AG08395 (cell line): ENCODE measurements at places on chromosomes 12 and 14.
A peak's percentile ranks its signal among the peaks of the same experiment; 100 is the strongest.

DNA sequence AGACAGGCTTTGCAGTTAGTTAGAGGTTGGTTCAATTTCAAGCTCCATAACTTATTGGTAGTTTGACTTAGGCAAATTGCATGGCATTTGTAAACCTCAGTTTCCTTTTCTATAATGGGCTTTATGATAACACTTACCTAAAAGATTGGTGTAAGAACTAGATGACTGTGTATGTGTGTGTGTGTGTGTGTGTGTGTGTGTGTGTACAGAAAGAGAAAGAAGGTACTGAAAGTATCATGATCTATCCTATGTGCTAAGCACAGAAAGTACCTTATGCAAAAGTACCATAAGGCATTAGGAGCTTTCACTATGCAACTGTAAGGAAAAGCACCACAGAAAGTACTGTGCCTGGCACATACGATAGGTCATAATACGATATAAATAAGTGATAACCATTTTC, 304.3 kb upstream of the KITLG start:
- DNase-seq: no peak

DNA sequence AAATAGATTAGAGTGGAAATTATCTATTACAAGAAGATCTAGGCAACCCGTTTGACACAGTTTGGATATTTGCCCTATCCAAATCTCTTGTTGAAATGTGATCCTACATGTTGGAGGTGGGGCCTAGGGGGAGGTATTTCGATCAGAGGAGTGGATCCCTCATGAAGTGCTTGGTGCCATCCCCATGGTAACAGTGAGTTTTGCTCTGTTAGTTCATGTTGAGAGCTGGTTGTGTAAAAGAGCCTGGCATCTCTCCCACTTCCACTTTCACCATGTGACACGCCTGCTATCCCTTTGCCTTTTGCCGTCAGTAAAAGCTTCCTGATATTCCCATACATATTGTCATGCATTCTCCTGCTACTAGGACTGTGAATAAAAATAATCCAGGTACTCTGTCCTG, 66.4 kb upstream of the FLRT2 start:
- no peak for DNase-seq

DNA sequence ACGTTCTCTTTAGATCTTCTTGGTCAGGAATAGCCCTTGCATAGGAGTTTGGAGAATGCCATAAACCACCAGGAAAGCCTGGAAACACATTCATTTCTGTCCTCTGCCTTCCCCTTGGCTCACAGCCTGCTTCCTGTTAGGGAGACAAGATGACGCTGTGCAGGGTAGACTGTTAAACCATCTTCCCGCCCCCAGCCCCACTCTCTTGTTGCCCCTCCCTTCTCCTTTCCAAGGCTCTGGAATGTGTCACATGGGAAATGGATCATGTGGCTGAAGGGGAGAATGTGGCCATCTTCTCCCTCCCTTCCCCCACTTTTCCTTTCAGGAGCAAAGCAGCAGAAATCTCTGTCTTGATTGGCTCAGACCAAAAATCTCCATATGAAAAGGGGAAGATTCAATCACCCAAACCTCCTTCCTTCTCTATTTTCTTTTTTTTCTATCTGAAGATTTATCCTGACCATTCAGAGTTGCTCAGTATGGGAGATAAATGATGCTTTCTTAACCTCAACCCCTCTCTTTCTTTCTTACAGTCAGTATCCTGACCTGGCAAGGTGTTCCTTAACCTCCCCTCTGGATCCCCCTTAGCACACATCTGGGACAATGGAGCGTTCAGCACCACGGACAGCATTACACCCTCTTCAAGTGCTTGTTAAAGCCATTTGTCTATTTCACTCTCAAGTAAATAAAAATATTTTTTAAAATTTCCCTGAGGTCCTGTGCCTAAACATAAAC, 11.4 kb downstream of the GPR19 start:
- DNase-seq: peak; percentile 26

- DNase-seq: peak; percentile 50
Measured at GRCh38 chr14:64755781-64756221, 51.6 kb downstream of the PLEKHG3 start.

- DNase-seq: no peak
Measured at GRCh38 chr12:47710278-47710677, 4.4 kb upstream of the RPAP3 start.

GRCh38 chr12:42962384-42962783, 372.8 kb upstream of the PRICKLE1 start:
- DNase-seq: no peak

DNA sequence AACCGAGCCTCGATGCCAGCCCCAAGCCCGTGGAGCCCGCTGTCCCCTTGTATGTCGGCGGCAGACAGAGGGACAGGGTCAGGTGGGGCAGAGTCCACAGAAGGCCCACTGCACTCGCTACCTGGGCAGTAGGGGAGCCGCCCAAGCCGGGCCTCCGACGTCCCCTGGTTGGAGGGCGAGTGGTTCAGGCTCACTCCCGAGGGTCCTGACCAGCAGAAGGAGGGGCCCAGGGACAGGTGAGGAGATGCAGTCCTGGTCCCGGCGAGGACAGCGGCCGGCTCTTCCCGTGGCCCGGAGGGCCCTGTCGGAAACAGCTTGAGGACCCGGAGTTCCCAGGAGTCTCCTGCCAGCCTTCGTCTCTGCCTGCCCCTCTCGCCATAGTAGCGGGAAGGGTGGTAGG, 216.7 kb upstream of the SFSWAP start:
- no peak for DNase-seq

- DNase-seq: no peak
Measured at GRCh38 chr12:47735649-47736048, 10.4 kb upstream of the ENDOU start.

- DNase-seq: no peak
Measured at GRCh38 chr12:95184121-95184520, 33.1 kb downstream of the FGD6 start.

DNA sequence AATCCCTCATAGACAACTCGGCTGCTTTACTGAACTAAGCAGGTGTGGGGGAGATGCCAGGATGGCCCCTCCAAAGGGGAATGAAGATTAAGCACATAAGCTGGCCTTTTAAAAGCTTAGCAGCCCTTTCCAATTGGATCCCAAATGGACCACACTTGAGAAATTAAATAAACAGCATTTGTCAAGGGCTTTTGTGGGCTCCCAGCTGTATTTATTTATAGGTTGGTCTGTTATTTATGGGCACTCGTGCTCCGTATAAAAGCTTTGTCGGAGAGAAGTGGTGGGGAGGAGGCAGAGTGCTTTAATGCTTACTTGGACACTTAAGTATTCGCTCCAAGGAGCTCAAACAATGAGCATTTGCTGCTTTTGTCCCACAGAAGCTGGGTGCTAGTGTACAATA, 580.2 kb downstream of the MED13L start:
- no peak for DNase-seq

DNA sequence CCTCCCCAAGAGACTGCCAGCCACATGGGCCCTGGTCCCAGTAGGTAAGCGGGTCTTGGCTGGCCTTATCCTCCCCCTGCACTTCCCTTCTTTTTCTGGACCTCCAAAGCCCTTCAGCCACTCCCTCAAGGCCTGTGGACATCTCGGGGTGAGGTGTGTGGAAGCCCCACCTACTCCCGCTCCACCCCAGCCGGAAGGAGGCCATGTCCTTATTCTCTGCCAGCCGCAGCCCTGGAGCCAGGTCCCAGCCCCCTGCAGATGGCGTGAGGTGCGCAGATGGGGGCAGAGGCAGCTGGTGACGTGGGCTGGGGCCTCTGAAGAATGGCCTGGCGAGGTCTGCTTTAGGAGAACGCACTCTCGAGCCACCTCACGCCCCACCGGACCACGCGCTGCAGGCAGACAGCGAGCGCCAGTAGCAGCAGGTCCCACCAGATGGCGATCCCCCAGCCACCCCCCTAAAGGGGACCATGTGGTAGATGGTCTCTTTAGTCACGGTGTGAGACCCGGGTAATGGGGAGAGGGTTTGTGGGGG, 167.1 kb downstream of the TSPAN9 start:
- DNase-seq: no peak

- no peak for DNase-seq
Measured at GRCh38 chr12:108600702-108601007, 2.8 kb upstream of the TMEM119 start.

GRCh38 chr14:92898566-92899131, 24.3 kb upstream of the CHGA start:
- DNase-seq: no peak

- no peak for DNase-seq
Measured at GRCh38 chr12:132432721-132433577, 57.0 kb upstream of the FBRSL1 start.

GRCh38 chr12:102026728-102027127, 35.1 kb downstream of the WASHC3 start:
- DNase-seq: no peak

- no peak for DNase-seq
Measured at GRCh38 chr12:68798882-68799234, 9.1 kb upstream of the MDM2 start.

DNA sequence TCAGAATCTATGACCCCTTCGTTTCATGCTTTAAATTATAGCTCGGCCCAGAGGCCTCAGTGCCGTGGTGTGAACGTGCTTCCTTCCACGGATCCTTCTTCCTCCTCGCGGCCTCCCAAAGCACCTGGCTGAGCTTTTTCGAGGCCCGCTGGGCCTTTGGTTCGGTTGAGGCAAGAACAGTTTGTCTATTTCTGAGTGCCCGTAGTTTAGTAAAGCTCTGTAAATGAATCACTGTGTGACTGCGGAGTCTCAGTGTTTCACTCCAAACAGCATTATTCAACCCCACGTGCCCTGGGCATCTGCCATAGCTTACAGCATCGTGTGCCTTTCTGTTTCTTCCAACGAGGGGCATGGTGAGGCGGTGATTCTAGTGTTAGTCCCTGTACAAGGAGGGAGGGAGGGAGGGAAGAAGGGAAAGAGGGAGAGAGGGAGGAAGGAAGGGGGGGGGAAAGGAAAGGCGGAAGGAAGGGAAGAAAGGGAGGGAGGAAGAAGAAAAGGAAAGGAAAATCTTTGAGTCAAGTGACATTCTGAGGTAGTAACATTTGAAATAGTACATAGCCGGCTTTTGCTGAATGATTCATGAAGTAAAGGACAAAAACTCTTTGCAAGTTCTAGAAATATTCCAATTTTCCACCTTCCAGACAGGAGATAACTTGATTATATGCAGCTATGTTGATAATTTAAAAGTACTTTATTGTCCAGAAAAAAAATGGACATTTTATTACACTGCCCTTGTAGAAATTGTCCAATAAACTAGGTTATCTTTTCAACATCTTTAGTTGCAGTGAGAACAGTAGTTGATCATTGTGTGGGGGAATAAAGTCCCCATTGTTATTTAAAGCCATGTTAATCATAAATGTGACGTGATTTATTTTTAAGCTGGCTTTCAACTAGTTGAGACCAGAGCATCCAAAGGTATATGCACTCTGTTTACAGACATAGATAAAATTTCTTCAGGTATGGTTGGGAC, 1.2 kb upstream of the TRIM9 start:
- peak; percentile 38 for DNase-seq

GRCh38 chr14:101538878-101539277, 22.4 kb upstream of the DIO3 start:
- no peak for DNase-seq

DNA sequence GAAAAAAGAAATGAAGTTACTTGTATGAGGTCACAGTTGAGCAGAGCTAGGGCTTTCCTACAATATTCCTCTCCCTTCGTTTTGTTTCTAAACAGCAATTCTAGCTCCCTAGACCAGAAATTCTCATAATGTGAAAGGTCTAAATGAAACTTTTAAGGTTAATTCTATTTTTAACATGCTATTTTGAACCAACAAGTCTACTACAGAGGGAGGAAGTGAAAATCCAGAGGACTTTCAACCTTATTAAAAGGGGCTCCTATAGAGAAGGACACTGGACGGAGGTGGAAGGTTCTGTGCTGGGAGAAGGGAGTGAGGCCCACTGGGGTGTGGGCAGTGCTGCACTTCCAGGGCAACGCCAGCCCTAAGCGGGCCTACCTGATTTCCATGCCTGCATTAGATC, 13.4 kb downstream of the GSG1 start:
- DNase-seq: no peak

DNA sequence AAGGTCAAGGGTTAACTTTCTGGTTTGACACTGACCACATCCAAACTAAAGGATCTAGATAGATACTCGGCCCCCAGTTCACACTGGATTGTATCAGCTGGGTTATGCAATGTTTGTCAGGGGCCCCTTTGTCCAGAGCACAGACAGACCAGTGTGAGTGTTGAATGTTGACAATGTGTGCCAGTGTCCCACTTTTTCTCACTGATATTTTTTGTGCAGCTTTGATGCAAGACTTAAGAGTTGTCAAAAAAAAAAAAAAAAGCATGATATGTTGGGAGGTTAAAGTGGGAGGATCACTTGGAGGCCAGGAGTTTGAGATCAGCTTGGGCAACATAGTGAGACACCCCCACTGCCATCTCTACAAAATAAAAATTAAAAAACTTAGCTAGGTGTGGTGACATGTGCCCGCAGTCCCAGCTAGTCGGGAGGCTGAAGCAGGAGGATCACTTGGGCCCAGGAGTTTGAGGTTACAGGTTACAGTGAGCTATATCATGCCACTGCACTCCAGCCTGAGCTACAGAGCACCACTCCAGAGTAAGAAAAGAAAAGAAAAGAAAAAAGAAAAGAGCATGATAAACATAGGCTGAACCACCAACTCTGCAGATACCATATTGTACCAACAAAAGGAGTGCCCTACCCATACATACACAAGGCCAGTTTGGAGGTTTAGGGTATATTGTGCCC, 97.5 kb downstream of the LGR5 start:
- no peak for DNase-seq

DNA sequence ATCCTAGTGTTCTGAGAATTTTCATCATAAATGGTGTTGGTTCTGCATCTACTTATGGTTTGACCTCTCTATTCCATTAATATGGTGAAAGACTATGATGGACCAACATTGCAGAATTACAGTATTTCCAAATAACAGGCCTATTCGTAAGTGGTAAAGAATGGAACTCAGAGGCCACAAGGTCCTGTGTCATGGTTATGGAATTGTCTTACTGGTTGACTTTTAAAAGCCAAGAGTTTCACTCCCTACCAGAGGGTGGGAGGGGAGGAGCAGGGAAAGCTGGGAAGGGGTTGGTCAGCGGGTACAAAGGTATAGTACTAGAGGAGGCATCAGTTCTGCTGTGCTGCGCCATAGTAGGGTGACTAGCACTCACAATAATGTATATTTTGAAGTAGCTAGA, 153.4 kb downstream of the TMEM132D start:
- DNase-seq: no peak

- DNase-seq: no peak
Measured at GRCh38 chr12:97464385-97465321, 2.0 kb downstream of the RMST start.

DNA sequence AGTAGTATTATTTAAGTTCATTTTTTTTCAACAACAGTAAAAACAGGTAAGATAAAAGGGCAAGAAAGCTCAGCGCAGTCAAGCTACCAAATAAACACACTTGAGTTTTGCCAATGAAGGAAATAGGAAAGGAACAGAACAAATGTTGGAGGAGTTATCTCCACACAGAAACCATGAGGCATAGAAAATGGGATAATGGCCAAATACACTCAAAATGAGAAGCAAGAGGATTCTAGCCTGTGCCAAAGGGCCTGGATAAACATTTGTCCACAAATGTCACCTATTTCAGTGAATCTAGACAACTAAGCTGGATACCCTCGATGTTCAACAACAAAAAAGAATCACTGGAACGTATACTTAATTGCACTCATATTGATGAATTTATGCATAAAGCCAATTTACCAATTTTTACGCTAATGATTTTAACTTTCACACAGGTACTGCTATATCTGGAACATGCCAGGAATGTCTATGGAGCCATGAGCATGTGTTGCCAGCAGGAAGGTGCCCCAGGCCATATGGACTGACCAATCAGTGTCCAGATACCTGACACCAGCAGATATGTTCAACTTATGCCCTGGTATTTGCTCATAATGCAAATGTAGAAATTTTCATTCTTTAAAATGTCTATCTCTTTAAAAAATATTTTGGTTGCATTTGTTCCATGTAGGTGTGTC, 21.1 kb downstream of the ST8SIA1 start:
- no peak for DNase-seq
